ENCODE measurements at places on chromosomes 6 and 20.

DNA sequence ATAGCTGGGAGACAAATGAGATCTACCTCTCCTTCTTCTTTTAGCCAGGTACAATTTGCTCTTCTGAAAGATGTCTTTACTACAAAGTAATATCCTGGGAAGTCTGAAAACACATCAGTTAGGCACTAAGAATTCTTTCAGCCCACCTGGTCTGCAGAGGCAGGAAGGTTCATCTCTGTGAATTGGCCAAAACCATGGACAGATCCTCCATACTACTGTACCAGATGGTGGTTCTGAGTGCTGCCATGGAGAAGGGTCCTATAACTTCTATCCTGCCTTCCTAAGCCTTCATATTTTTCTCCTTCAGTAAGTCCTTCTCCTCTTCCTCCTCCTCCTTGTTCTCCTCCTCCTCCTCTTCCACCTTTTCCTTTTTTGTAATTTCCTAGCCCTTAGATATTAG lies 11.7 kb upstream of the PCSK2 start:
- no peak for DNase-seq

GRCh38 chr6:165231177-165231576 lies 78.2 kb downstream of the C6orf118 start:
- DNase-seq: no peak

GRCh38 chr6:153208706-153209105 lies 77.6 kb upstream of the RGS17 start:
- no peak for DNase-seq

GRCh38 chr20:48841196-48841874 lies 13.5 kb upstream of the PREX1 start:
- DNase-seq: no peak

GRCh38 chr6:151284012-151284411 lies 44.2 kb downstream of the AKAP12 start:
- DNase-seq: no peak

- no peak for DNase-seq
Observed at GRCh38 chr6:38631186-38631783, 8.4 kb downstream of the BTBD9 start.

- DNase-seq: no peak
Observed at GRCh38 chr6:36701401-36701991, 3.9 kb downstream of the RAB44 start.

GRCh38 chr6:33428224-33428965 lies 8.5 kb downstream of the SYNGAP1 start:
- no peak for DNase-seq

DNA sequence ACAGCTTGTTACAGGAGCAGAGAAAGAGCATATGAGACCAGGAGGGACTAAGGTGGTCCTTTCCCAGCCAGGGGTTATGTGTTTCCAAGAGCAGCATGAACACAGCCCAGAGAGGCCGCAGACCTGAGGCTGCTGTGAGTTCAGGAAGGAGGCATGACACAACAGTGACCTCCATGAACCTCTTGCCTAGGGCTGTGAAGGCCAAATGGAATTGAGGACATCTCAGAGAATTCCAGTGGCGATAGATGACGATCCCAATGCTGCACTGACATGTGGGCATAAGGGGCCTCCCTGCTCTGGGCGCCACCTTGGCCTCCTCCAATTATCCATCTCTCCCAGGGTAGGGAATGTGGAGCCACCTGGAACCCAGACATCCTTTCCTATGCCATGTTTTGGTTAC lies 79.9 kb upstream of the FUCA2 start:
- no peak for DNase-seq

GRCh38 chr6:43263314-43264178 lies 20.3 kb downstream of the TTBK1 start:
- peak; percentile 10 for DNase-seq

Measured in esophagus squamous epithelium (tissue), 5 donors.